ENCODE measurements at places on chromosomes 2 and 18. TPM values are rescaled to one million over a fixed set of nuclear protein-coding genes. Genes with fewer than 3 reads are reported as not detected.

GRCh38 chr2:238092486-238093035 lies 7.6 kb upstream of the ESPNL start:
- no peak overlapping the region for H3K4me3 ChIP-seq
- H3K36me3 ChIP-seq, result peaks cover 3% of the 10 kb centered on the region
- no peaks in the 10 kb centered on the region for H3K27me3 ChIP-seq
- no peak overlapping the region for H3K27ac ChIP-seq
- no peak for DNase-seq

- no peaks in the 10 kb centered on the region for H3K27me3 ChIP-seq
- no peak for DNase-seq
- H3K27ac ChIP-seq, result no peak overlapping the region
- no peaks in the 10 kb centered on the region for H3K36me3 ChIP-seq
- H3K4me3 ChIP-seq, result no peak overlapping the region
- H3K4me1 ChIP-seq, result no peaks in the 10 kb centered on the region
Observed at GRCh38 chr2:6072276-6072675, 380.1 kb downstream of the SOX11 start.

GRCh38 chr2:19549821-19550220 lies 191.4 kb upstream of the OSR1 start:
- no peak for DNase-seq
- H3K27me3 ChIP-seq, result no peaks in the 10 kb centered on the region
- no peak overlapping the region for H3K27ac ChIP-seq
- H3K4me1 ChIP-seq, result no peaks in the 10 kb centered on the region
- H3K36me3 ChIP-seq, result no peaks in the 10 kb centered on the region

DNA sequence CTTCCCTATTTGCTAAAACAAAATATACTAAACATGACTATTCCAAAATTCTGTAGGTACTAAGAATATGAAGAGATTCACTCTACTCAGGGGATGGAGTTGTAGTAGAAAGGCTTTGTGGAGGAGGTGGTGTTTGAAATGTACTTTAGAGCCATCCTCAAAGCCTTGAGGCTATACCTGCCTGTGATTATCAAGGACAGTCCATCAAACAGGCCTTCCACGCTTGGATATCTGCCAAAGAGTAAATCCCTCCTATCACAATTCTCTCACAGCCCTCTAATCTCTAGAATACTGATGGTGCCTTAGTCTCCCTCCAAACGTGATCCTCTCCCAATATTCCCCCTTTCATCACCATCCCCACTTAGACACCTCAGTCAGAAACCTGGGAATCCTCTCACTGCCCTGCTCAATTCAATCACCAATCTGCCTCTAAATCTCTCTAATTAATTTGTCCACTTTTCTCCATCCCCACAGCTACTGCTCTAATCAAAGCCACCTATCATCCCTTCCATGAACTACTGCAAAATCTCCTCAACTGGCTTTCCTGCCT lies 13.1 kb downstream of the SOS1 start:
- H3K27me3 ChIP-seq, result no peaks in the 10 kb centered on the region
- no peaks in the 10 kb centered on the region for H3K4me1 ChIP-seq
- no peaks in the 10 kb centered on the region for H3K36me3 ChIP-seq
- H3K27ac ChIP-seq, result no peak overlapping the region

The CD8B gene
- 2.5 TPM for total RNA-seq

DNA sequence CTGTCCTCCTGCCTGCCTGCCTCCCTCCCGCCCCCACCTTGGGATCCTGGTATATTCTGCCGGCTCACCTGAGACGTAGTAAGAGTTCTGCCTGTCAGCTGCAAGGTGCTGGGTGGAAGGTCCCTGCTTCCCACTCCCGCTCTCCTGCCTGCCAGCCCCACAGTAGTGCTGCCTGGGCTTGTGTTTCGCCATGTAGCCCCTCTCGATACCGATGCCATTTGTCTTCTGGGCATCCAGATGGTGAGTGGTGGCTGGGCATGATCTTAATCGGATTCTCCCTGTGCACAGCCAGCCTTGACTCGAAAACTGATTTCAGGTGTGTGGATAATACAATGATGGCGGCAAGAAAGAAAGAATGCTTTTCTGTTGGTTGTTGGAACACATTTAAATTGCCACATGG lies 184.9 kb downstream of the AGAP1 start:
- no peaks in the 10 kb centered on the region for H3K27me3 ChIP-seq
- H3K4me1 ChIP-seq, result no peaks in the 10 kb centered on the region
- H3K4me3 ChIP-seq, result no peak overlapping the region
- no peak for DNase-seq

The WNT6 gene
- 0.57 TPM for total RNA-seq

DNA sequence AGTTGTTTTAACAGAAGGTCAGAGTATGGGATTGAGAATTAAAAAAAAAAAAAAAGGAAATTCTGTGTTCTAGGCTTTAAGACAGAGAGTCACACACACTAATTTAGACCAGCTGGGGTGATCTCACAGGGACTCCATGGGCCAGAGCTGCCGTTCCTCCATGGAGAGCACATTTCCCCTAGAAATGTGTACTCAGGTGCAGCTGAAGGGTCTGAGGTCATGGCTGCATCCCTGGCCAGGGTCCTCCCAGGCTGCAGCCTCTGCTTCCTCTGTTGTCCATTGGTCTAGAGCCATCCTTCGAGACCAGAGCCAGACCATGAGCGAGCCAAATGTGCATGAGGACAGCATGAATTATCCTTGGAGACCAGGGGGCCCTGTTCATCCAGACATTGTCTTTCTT lies 190.1 kb upstream of the TNP1 start:
- H3K4me1 ChIP-seq, result no peaks in the 10 kb centered on the region
- H3K4me3 ChIP-seq, result no peak overlapping the region
- H3K27me3 ChIP-seq, result no peaks in the 10 kb centered on the region
- no peak for DNase-seq
- no peak overlapping the region for H3K27ac ChIP-seq

- peaks cover 6% of the 10 kb centered on the region for H3K4me1 ChIP-seq
- H3K36me3 ChIP-seq, result no peaks in the 10 kb centered on the region
- H3K4me3 ChIP-seq, result no peak overlapping the region
Observed at GRCh38 chr2:29068513-29068912, 5.8 kb downstream of the PCARE start.

GRCh38 chr2:176272870-176273459 lies 3.7 kb downstream of the MTX2 start:
- no peak overlapping the region for H3K27ac ChIP-seq
- no peak overlapping the region for H3K4me3 ChIP-seq
- no peak for DNase-seq
- H3K27me3 ChIP-seq, result no peaks in the 10 kb centered on the region

The CD28 gene
- 4.7 TPM for total RNA-seq

The FSHR gene
- total RNA-seq, result 0.54 TPM

The EFEMP1 gene
- total RNA-seq, result 171 TPM

The IHH gene
- total RNA-seq, result 0.88 TPM

The IGFBP2 gene
- 53.7 TPM for total RNA-seq

The ASXL3 gene
- total RNA-seq, result 10.4 TPM

GRCh38 chr2:203002054-203002821 lies 12.4 kb upstream of the NBEAL1 start:
- no peaks in the 10 kb centered on the region for H3K36me3 ChIP-seq
- no peak overlapping the region for H3K27ac ChIP-seq
- no peaks in the 10 kb centered on the region for H3K27me3 ChIP-seq

GRCh38 chr2:14978845-14979244 lies 346.3 kb downstream of the LRATD1 start:
- H3K4me3 ChIP-seq, result no peak overlapping the region
- H3K36me3 ChIP-seq, result no peaks in the 10 kb centered on the region
- no peak for DNase-seq

DNA sequence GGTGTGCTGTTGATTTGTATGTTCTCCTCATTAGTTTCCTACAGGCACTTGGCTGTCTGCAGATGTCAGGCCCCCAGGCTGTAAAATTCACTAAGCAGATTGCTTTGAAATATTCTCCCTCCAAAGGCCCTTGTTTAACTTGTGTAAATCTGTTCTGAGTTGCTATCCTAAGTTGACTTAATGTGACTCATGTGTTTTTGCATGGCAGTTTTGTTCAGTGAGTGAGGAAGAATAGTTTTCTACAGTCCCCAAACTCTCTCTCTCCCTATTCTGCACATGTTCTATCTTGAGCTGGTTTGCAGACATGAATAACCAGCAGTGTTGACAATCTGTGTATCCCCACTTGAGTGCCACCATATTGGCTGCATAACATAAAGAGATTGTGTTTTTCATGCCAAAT lies 1005.4 kb upstream of the DDX18 start:
- H3K27ac ChIP-seq, result no peak overlapping the region
- no peaks in the 10 kb centered on the region for H3K27me3 ChIP-seq
- no peak for DNase-seq
- no peaks in the 10 kb centered on the region for H3K4me1 ChIP-seq
- no peaks in the 10 kb centered on the region for H3K36me3 ChIP-seq
- H3K4me3 ChIP-seq, result no peak overlapping the region

The PKDCC gene
- 52.2 TPM for total RNA-seq

DNA sequence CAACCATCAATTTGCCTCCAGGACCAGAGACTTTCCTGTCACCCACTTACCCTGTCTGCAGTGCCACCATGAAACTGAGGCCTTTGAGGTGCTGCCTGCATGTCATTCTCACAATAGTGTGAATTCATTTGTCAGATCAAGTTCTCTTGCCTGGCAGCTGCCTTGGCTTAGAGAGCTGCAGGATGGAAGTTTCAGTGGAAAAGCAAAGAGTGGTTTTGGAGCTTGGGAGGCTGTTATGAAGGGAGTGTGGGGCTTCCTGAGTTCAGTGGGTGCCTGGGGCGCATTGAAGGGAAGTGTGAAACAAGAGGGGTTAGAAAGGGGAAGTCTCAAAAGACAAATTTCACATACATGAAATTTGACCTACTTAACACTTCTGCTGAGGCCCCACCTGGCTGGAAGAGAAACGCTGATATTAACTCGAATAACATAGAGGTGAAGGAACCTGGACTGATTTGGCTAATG lies 7.9 kb upstream of the LBH start:
- no peak for DNase-seq
- no peaks in the 10 kb centered on the region for H3K27me3 ChIP-seq

The ASB18 gene
- not detected for total RNA-seq

The MC2R gene
- not detected for total RNA-seq

DNA sequence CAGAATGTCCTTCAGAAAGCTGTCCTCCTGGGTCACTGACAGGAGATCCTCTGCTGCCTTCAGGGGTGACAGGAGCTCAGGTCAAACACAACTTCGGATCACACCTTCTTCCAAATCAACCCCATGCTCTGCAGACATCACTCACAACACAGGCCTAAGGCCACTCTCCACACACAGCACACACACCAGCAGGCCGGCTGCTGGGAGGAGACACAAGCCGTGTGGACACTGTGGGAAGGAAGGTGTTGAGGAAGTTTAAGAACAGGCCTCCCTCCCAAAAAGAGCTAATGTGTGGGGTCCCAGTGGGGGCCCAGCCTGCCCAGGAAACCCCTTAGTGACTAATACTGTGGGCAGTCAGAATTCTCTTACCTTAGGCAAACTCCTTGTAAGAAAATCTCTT lies 290.3 kb upstream of the ID2 start:
- peaks cover 4% of the 10 kb centered on the region for H3K4me1 ChIP-seq
- H3K36me3 ChIP-seq, result no peaks in the 10 kb centered on the region
- no peak overlapping the region for H3K4me3 ChIP-seq
- H3K27ac ChIP-seq, result no peak overlapping the region
- H3K27me3 ChIP-seq, result no peaks in the 10 kb centered on the region
- DNase-seq, result no peak

GRCh38 chr2:210795506-210795905 lies 239.1 kb downstream of the CPS1 start:
- DNase-seq, result no peak
- H3K4me1 ChIP-seq, result no peaks in the 10 kb centered on the region
- no peak overlapping the region for H3K4me3 ChIP-seq

The TRIB2 gene
- 69.2 TPM for total RNA-seq

- no peak overlapping the region for H3K4me3 ChIP-seq
- H3K27ac ChIP-seq, result no peak overlapping the region
- peaks cover 3% of the 10 kb centered on the region for H3K4me1 ChIP-seq
- H3K36me3 ChIP-seq, result peaks cover 7% of the 10 kb centered on the region
Observed at GRCh38 chr18:61829108-61829507, 63.7 kb downstream of the RNF152 start.

The SPC25 gene
- total RNA-seq, result 0.79 TPM

DNA sequence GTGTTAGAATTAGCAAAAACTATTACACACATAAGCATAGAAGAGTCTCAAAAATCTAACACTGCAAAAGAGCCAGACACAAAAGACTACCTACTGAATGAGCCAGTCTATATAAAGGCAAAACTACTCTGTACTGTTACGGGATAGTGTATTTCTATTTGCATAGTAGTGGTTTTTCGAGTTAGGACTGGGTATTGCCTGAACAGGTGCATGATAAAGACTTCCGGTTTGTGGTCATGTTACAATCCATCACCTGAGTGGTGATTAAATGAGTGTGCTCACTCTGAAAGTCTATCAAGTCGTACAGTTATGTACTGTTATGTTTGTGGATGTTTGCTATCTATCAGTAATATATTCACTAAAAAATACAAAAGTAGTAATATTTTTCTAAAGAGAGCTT lies 523.3 kb upstream of the SYT4 start:
- DNase-seq, result no peak
- no peak overlapping the region for H3K27ac ChIP-seq
- no peaks in the 10 kb centered on the region for H3K36me3 ChIP-seq
- no peaks in the 10 kb centered on the region for H3K4me1 ChIP-seq
- no peaks in the 10 kb centered on the region for H3K27me3 ChIP-seq
- no peak overlapping the region for H3K4me3 ChIP-seq

GRCh38 chr18:47441914-47442313 lies 190.5 kb upstream of the SKOR2 start:
- H3K4me3 ChIP-seq, result no peak overlapping the region
- H3K4me1 ChIP-seq, result no peaks in the 10 kb centered on the region
- no peak for DNase-seq
- H3K36me3 ChIP-seq, result no peaks in the 10 kb centered on the region
- H3K27ac ChIP-seq, result no peak overlapping the region
- H3K27me3 ChIP-seq, result no peaks in the 10 kb centered on the region

DNA sequence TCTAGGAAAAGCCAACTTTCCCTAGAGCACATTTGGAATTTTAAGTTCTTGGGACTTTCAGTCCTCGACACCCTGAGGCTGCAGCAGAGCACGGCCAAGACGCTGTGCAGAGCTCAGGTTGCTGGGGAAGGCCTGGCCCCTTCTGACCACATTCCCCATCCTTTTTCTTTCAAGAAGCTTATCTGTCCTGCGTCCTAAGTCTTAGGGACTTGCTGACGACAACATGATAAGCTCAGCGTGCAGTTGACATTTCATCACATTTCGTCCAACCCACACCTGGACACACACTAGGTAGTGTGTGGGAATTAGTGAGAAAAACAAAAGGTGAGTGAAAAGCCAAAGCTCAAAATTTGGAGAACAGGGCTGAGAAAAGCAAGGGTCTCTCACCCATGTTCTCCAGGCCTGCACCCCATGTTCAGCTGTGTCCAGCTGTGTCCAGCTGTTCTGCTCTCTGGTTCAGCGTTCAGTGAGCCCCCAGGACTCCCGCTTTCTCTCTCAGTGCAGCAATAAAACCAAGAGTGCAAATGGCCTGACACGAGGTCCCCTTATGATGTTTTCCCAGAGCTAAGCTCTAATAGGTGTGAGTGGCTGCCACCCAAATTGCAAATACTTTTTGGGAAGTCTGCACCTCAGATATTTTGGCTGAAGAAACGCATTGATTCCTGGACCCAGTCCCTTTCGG lies 101.9 kb downstream of the RGPD3 start:
- no peak for DNase-seq
- H3K36me3 ChIP-seq, result no peaks in the 10 kb centered on the region
- no peak overlapping the region for H3K27ac ChIP-seq
- H3K27me3 ChIP-seq, result no peaks in the 10 kb centered on the region

All from kidney (tissue), 22 donors.